Right hindlimb (tissue), 1 donor: ENCODE measurements at places on chromosomes 1 and 21.

DNA sequence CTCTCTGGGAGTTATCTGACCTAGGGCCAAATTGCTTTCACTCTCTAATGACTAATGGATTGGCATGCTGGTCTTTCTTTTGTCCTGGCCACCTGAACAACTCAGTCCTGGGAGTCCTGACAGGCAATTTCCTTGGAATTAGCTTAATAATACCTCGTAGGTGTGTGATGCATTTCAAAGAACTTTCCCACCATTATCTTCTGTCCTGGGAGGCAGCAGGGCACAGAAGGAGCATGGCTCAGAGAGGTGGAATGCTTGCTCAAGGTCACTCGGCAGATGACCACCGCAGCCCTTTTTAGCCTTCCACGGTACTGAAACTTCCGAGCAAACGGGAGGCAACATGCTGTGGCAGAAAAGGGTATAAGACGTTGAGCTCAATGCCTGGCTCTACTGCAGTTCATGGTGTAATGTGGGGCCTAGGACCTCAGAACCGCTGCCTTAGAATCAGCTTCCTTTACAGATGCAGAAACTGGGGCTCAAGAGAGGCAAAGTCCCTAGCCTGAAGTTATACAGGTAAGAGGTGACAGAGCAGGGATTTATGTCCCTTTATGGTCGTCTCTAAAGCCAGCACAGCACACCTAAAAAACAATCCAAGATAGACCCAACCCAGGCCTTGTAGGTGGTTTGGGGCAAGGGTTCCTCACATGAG lies 3.2 kb downstream of the ID3 start:
- DNase-seq = peak; percentile 42

GRCh38 chr1:179996099-179996498 lies 41.5 kb downstream of the CEP350 start:
- no peak for DNase-seq

- DNase-seq = no peak
Measured at GRCh38 chr1:119676571-119677206, 28.6 kb upstream of the ZNF697 start.

- no peak for DNase-seq
Measured at GRCh38 chr1:223323491-223324484, 40.2 kb downstream of the SUSD4 start.

GRCh38 chr1:32817815-32818786 lies 648 bp downstream of the S100PBP start:
- peak; percentile 82 for DNase-seq

DNA sequence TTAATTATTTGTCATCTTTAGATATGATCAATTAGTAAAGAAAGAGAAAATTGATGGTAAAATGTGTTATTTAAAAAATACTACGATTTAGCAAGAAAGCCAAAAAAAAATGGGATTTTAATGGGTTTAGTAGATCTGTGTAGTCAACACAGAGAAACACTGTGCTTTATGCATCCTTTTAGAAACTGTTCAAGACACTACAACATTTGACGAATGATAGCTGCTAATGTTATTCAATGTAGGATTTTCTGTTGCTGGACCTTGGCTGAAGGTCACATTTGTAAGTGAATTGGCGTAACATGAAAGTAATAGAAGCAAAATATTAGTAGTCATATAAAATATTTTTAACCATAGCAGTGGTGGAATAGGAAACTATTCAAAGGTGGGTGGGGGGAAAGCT lies 1293.9 kb downstream of the NCAM2 start:
- no peak for DNase-seq

GRCh38 chr1:24903011-24903461 lies 27.0 kb downstream of the RUNX3 start:
- DNase-seq = no peak

GRCh38 chr1:98903726-98904125 lies 100.9 kb downstream of the PLPPR5 start:
- no peak for DNase-seq

DNA sequence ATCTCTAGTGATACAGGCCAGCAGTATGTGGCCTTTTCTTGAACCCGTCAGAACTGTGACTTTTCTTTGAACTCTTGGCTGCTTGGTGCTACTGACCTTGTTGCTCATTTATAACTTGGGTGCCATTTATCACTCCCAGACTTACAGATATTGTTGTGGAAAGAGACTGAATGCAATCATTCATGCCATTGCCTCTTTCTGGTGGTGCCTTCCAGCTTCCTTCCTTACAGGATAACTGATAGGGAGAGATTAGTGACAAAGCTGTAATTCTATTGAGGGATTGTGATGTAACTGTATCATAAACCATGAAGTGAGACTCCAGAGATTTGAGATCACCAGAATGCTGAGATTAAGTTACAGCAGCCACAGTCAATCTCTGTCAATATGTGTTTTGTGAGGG lies 256.5 kb downstream of the USP25 start:
- DNase-seq = no peak

GRCh38 chr1:101200513-101200912 lies 36.3 kb upstream of the S1PR1 start:
- no peak for DNase-seq

GRCh38 chr21:37888659-37889058 lies 27.6 kb downstream of the KCNJ6 start:
- DNase-seq = no peak

GRCh38 chr1:206723805-206724472 lies 39.2 kb downstream of the MAPKAPK2 start:
- DNase-seq = no peak

- no peak for DNase-seq
Measured at GRCh38 chr1:205600085-205600484, 31.7 kb downstream of the ELK4 start.

GRCh38 chr1:209993061-209993830 lies 55.2 kb downstream of the SYT14 start:
- no peak for DNase-seq

- DNase-seq = no peak
Measured at GRCh38 chr1:2179283-2180013, 15.1 kb downstream of the FAAP20 start.

GRCh38 chr1:171954361-171954760 lies 113.1 kb downstream of the DNM3 start:
- DNase-seq = no peak

- peak; percentile 31 for DNase-seq
Measured at GRCh38 chr1:160607011-160607671, 27.8 kb upstream of the CD84 start.

DNA sequence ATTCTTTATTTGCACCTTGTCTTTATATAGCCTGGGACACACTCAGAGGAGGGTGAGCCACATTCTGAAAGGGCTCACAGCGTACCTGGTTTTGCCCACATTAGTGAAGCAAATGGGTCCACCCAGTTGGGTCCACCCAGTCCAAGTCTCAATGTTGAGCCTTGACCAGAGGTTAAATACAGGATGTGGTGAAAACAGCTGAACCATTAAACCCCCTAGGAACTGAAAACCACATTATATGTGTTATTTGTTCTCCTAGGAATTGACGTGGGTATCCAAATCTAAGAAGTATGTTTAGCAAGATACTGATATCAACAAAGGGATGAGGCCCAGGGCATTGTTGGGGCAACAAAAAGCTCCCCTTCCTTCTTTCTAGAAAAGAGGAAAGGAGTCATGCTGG lies 83.8 kb downstream of the SETD4 start:
- no peak for DNase-seq

DNA sequence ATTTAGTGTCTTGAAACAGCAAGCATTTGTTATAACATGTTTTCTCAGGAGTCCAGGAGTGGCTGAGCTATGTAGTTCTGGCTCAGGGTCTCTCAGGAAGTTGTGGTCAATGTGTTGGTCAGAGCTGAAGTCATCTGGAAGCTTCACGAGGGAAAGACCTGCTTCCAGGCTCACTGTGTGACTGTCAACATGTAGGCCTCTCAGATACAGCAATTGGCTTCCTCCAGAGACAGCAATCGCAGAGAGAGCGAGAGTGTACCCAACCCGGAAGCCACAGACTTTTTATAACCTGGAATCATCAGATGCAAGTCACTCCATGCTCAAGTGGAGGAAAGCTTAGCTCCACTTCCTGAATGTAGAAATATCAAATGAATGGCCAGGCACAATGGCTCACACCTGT lies 40.9 kb downstream of the TNFRSF9 start:
- no peak for DNase-seq

DNA sequence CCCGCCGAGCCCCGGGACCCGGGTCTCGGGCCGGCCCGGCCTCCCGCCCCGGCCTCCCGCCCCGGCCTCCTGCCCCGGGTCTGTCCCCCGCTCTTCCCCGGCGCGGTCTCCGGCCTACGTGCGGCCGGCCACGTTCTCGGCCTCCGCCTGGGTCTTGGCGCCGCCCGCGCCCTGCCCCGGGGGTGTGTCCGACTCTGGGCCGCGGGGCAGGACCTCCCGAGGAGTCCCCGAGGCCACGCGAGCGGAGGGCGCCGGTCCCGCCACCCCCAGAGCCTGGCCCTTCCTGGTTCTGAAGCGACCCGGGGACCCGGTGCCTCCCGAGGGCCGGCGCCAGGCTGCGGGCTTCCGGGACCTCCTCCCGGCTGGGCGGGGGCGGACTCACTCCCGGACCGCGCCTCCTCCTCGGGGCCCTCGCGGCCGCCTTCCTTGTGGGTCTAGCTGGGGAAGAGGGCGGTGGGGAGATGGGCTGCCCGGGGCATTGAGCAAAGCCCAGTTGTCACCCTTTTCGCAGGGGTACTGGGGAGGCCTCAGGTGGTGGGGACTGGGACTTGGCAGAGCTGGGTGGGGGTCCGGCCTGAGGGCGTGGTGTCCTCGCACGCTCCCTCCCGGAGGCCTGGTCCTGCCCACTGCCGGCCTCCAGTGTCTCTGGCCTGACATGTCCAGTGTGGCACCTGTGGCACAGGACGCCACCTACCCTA lies 558 bp downstream of the PFKL start:
- DNase-seq = peak; percentile 84

GRCh38 chr1:208951908-208952307 lies 631.6 kb upstream of the CAMK1G start:
- peak; percentile 23 for DNase-seq

- DNase-seq = no peak
Measured at GRCh38 chr1:167605576-167605975, 24.5 kb upstream of the RCSD1 start.

DNA sequence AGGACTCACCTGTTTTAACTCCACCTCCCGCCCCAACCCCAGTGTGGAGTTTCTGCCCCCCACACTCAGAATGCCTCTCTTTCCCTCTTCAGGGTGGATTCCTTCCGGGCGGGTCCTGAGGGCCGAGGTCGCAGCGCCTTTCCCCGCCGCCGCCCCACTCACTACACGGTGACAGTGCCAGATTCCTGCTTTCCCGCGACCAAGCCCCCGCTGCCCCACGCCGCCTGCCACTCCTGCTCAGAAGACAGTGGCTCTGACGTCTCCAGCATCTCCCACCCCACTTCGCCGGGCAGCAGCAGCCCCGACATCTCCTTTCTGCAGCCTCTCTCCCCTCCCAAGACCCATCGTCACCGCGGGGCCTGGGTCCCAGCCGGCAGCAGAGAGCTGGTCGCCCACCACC lies 16.7 kb downstream of the INAVA start:
- no peak for DNase-seq

DNA sequence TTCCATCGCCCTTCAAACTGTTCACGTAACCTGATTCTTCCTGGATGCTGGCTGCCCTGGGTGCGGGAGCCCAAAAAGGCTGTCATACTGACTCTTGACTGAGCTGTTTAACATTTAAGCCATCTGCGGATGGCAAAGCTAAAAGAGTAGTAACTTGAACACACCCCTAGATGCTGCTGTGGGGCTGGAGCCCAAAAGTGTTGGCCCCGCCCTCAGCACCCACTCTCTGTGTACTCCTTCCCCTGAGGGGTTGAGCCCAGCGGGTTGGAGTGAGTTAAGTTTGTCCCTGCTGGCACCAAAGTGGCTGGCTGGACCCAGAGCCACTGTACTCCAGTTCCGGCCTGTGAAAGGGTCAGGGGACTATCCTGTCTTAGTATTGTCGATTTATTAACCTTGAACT lies 640.6 kb downstream of the PTPRU start:
- no peak for DNase-seq

GRCh38 chr1:40257313-40257687 lies 736 bp upstream of the ZMPSTE24 start:
- DNase-seq = no peak

- DNase-seq = no peak
Measured at GRCh38 chr1:196481616-196482015, 126.6 kb downstream of the KCNT2 start.

DNA sequence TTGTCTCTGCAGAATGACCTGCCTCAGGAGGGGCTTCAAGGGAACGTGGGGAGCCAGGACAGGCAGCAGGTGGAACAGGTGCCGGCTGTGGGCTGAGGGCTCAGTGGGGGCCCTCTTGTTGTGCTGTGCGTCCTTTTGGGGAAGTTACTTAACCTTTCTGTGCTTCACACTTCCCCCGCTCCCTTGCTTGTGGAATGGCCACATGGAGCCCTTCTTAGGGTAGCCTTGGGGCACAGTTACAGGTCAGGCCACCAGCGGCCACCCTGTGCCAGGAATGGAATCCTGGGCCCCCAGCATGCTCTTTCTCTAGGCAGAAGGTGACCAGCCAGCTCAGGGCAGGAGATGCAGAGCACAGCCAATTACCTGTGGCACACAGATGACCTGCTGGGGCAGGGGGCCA lies 2.6 kb downstream of the IKBKE start:
- no peak for DNase-seq

- no peak for DNase-seq
Measured at GRCh38 chr21:24259241-24259640, 1348.0 kb downstream of the MRPL39 start.

DNA sequence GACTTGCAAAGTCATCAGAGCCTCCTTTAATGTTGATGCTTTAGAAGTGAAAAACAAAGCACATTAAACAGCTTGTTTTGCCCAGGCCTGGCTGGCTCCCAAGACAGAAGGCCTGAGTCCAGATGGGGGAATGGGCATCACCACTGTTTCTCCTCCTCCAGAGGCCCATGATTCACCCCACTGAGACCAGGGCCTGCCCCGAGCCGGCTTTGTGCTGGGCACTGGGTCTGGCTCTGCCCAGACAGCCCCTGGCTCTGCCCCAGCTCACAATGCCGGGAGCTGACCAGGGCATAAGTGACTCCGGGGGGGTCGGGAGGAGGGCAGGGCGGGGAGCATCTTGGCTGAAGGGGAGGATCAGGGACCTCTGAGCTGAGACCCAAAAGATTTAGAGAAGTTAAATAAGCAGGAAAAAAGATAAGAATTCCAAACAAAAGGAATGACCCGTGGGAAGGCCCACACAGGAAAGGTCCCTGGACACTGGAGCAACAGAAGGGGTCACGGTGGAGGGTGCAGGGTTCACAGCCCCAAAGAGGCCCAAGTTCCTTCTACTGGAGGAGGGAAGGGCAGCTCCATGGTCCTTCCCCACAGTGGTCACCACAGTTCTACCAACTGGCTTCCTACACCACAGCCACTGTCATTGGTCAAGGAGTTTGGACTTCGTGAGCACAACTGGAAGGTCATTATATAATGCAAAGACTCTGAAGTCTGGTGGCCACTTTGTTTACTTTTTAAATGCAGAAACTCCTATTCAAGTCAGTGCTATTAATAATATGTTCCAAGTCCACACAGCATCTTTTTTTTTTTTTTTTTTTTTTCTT lies 5.5 kb downstream of the C2CD2 start:
- no peak for DNase-seq

GRCh38 chr1:166330096-166330495 lies 163.3 kb upstream of the FAM78B start:
- no peak for DNase-seq
